ENCODE measurements at places on chromosomes 16 and 17.

DNA sequence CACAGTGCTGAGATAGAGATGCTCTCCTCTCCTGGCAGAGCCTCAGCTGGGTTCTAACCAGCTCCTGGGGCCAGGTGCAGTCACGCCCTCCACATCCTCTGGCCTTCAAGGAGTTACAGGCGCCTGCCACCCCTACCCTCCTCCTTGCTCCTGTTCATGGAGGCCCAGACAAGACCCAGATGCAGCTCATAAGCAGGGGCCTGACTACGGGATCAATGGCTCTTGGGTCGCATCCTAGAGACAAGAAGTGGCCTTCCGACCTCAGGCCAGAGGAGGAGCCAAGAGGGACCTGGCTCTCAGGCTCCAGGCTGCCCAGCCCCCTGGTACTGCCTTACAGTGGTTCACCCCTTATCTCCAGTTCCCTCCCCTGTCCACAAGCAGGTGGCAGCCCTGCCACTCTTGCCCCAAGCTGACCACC, 23.0 kb downstream of the ARHGAP27 start:
- no peak for DNase-seq

GRCh38 chr16:81767987-81768592, 11.0 kb upstream of the PLCG2 start:
- DNase-seq: no peak

DNA sequence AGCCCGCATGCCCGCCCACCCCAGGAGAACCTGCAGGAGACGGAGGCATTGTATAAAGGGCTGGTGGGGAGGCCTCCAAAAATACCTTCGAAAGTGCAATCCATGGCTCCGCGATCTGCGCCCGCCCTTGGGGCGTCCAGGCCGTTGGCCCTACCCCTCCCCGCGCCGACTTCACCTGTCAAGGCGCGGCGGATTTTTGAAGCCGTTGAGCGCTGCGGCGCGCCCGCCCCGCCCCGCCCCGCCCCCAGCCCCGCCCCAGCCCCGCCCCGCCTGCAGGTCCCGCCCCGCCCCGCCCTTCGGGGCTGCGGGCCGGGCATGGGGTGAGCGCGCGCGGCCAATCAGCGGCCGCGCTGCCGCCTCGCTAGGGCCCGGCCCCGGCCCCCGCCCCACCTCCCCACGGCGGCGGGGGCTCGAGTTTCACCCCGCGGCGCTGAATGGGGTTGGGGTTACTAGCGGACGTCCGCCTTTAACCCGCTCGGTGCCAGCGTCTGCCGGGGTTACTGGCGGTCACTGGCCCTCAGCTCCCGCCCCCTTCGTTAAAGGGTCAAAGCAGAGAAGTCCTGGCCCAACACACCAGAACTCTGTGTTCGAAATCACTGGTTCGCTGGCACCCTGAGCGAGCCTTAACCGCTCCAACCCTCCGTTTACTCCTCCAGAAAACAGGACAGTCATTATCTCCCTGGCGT, 13.2 kb downstream of the SREBF1 start:
- DNase-seq: peak; percentile 84

GRCh38 chr16:19607616-19608280, 52.2 kb downstream of the VPS35L start:
- DNase-seq: no peak

DNA sequence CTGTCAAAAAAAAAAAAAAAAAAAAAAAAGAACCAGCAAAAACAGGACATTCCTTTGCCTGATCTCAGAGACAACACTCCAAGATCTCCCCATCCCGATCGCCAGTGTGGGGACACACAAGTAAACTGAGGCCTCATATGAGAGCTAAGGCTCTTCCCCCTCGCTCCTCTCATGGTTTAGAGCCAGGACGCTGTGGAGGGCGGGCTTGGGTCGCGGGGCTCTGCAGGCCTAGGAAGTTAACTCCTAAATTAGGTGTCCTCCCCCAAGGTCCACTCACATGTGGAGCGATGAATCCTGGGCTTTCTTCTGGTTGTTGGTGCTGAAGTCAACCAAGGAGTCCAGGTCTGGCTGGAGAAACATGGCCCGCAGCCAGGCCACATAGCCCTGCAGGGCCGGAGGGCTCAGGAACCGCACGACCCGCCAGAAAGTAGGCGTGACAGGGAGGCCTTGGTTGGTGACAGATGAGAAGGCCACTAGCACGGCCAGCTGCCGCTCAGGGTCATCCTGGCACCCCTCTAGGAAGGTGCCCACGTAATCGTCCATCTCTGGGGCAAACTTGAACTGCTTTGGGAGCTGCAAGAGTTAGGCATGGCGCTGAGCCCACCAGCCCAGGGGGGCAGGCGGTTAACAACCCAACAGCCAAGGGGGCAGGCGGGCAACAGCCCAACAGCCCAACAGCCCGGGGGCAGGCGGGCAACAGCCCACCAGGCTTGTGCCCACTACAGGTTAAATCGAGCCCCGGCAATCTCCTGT, 5.2 kb downstream of the MYBBP1A start:
- no peak for DNase-seq

All from MG63 (cell line).